SHP77 treated with DMSO at 0.1 percent for 48 hours (cell line): ENCODE measurements at places on chromosomes 3 and 15.

DNA sequence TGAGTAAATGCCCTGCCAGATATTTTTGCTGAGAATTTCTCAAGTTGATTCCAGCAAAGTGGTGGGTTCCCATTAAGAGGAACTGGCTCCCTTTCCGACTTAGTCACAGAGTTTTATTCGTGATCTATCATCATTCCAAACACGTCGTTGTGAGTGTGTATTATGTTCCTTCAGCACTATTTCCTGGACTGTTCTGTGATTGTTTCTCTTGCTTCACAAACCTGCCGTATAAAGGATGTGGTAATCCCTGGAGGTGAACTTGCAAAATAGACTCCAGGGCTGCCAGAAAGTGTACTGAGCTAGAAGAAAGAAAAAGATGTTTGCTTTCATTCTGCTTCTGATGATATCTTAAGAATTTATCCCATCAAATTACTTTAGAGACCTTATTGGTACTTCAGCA lies 14.5 kb upstream of the CAPN3 start:
- DNase-seq: no peak

DNA sequence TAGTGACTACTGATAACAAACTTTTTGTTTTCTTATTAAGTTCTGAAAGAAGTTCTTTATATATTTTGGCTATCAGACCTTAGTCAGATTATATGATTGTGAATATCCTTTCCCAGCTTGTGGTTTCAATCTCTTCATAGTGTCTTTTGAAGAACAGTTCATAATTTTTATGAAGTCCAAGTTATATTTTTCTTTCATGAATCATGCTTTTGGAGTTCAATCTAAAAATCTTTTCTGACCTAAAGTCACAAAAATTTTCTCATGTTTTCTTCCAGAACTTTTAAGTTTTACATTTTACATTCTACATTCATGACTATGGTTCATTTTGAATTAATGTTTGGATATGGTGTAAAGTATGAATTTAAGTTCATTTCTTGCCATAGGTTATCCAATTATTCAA lies 34.2 kb upstream of the OCA2 start:
- DNase-seq: no peak

GRCh38 chr3:49017971-49018706 lies at the start of gene DALRD3:
Gene DALRD3 (minus strand): TSS chr3:49018580. CDS start chr3:49018564, 16 bp downstream.
- peak; percentile 62 for DNase-seq

DNA sequence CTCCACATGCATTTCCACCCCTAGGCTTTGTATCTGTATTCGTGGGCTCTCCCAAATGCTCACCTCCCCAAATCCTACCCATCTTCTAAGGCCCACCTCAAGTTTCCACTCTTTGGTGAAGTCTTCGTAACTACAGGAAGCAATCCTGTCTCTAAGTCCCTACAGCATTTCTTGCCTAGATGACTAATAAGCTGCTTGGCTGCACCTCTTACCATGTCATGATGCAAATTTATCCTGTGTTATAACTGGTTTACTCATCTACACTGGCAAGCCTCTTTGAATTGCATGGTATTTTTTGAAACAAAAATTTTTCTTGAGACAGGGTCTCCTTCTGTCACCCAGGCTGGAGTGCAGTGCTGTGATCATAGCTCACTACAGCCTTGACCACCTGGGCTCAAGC lies 73.3 kb downstream of the SETMAR start:
- DNase-seq: no peak

GRCh38 chr15:52695154-52695553 lies 16.0 kb upstream of the ATOSA start:
- DNase-seq: no peak
